Suppressor macrophage treated with lipopolysaccharide for 1 hour (primary cell): ENCODE measurements at places on chromosomes 2 and 18.

GRCh38 chr2:1588051-1588977 lies 156.0 kb downstream of the PXDN start:
- no peak for DNase-seq

GRCh38 chr2:65594150-65594549 lies 161.8 kb upstream of the SPRED2 start:
- DNase-seq, result no peak

DNA sequence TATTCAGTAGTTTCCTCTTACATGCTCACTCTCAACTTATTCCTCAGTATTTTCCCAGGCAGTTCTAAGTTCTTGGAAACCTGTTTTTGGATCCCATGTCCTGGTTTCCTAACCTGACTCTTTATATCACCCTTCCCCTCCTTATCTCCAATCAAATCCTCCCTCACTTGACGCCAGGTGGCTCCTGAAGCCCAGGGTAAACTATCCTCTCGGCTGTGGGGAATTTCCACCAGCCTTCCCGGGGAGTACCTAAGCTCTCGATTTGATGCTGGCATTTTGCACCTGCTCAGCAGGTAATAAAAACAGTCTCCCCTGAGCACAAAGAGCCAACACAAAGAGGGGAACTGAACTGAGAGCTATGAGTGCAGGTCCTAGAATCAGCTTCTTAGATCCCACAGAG lies 538.0 kb downstream of the SLC4A3 start:
- no peak for DNase-seq

DNA sequence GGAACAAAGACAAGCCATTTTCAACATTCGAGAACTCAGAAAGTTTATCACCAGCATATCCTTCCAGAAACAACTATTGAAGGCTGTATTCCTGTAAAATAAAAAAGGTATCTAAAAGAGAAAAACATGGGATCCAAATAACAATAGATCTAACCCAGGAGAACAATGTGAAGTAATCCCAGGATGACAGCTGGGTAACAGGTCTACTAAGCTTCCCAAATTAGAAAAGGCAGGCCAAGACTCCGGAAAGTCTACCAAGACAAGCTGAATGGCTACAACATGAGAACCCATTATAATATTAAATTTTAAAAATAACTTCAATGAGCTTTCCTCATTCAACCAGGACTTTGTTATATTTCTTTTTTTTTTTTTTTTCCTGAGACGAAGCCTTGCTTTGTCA lies 6.5 kb downstream of the PIAS2 start:
- DNase-seq, result no peak

DNA sequence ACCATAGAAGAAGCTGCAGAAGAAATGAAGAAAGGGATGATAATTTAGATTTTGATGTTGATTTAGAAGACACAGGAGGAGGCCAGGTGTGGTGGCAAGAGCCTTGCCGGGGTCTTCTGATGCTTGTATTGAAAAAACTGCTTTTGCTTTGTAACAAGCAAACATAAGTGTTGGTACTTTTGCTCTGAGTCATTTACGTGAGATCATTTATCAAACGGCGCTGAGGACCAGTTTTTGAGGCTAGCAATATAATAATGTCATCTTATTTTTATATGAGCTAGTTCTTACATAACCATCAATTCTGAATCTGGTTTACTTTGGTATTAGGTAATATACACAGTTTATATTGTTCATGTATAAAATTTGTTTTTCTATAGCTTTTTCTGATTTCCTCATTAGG lies 30.6 kb downstream of the SPTBN1 start:
- DNase-seq, result no peak

DNA sequence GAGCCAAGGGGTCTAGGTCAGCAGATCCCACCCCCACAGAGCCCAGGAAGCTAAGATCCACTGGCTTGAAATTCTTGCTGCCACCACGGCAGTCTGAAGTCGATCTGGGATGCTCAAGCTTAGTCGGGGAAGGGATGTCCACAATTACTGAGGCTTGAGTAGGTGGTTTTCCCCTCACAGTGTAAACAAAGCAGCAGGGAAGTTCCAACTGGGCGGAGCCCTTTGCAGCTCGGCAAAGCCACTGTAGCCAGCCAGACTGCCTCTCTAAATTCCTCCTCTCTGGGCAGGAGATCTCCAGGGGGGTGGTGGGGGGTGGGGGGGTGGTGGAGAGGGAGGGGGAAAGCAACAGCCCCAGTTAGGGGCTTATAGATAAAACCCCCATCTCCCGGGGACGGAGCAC lies 419.5 kb downstream of the NUP35 start:
- DNase-seq, result no peak

- DNase-seq, result no peak
Observed at GRCh38 chr2:241506793-241507429, 1.5 kb downstream of the STK25 start.

- no peak for DNase-seq
Observed at GRCh38 chr2:128792476-128793054, 473.9 kb upstream of the HS6ST1 start.

- peak; percentile 63 for DNase-seq
Observed at GRCh38 chr2:64700133-64700809, 46.6 kb upstream of the SERTAD2 start.

DNA sequence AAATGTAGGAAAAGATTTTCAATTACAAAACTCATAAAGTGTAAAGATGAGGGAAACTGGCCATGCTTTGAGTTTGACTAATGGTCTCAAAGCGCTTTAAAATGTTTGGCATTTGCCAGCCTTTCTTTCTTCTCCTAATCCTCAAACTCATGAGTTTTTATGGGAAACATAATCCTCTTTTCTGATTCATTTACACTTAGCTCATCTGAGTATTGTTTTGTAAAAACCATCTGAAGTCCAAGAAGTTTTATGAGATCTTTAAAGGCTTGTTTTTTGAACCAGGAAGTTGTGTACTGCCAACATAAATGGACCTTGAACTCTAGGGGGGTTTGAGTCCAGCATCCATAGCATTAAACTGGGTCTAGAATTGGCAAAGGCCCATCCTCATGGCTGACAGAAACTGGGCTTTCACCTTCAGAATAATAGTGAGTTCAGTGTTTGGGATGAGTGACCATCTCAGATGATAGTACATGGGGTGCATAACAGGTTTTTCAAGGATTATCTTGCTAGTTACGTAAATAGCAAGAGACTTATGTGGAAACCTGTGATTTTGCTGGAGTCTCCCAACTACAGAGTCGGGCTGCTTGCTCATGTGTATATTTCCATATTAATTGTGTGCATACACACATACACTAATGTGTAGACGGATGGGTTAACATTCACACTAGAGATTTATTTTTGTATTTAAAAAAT lies 3.8 kb upstream of the LTBP1 start:
- no peak for DNase-seq

GRCh38 chr18:55420665-55421307 lies 167.2 kb downstream of the TCF4 start:
- DNase-seq, result no peak

DNA sequence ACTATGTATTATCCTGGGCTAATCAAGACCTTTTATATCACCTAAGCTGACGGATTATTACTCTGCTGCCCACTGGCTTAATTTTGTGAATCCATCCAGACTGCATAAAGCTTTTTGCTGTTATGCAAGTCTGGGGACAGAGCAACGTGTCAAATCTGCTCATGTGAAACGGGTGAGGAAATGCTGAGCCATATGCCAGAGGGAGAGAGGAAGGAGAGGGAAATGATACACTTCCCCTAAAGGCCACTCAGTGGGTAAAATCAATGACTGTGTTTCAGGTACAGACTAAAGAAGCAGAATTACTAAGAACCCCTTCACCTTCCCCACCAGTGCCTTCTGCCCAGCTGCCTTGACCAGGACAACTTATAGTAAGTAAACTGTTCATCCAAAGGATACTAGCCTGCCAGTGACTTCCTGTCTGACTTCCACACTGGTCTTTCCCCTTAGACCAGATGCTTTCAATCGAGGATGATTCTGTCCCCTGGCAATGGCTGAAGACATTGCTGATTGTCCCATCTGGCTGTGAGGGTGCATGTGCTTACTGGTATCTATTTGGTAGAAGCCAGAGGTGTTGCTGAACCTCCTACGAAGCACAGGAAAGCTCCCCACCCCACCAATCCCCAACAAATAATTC lies 43.0 kb downstream of the STAT1 start:
- peak; percentile 72 for DNase-seq

DNA sequence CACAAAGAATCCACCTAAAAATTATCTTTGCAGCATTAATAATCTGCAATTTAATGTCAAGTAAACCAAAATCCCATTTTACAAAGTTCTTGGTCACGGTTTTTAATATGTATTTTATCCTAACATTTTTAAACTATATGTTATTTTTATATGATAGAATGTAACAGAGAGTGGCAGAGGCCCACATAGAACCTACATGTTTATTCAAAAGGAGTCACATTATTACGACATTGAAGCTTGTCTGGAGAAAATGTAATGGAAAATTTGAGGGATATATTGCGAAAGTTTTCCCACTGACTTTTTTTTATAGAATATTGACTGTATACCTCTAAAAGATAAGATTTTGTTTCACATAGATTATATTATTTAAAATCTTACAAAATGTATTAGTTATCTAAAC lies 89.7 kb upstream of the COL3A1 start:
- no peak for DNase-seq

DNA sequence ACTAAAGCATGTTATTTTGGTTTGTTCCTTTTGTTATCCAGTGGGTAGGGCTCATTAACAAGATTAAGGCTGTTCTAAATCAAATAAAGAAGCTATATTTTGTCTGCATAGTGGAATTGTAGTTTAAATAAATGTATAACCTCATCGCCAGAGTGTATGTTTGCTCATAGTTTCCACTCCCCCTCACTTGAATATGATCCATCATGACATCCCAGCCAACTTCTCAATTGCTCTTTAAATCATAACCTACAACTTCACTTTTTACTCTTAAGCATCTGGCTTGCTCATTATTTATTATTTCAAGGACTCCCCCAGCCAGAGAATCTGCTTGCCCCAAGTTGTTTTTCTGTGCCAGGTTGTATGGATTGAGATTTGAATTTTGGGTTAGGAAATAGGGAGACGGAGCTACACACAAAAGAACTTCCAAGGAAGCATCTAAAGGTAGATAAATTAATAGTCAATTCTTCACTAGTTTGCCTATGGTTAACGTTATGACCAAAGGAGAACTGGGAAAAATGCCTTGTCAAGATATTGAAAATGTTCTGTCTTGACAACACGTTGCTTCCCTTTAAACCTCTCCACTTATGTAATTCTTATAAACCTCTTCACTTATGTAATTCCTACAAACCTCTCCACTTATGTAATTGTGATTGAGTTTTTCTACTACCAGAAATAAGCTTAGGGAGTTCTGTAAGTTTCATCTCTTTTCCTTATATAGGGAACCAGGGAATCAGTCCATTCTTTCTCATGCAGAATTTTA lies 55.4 kb upstream of the UPP2 start:
- no peak for DNase-seq

DNA sequence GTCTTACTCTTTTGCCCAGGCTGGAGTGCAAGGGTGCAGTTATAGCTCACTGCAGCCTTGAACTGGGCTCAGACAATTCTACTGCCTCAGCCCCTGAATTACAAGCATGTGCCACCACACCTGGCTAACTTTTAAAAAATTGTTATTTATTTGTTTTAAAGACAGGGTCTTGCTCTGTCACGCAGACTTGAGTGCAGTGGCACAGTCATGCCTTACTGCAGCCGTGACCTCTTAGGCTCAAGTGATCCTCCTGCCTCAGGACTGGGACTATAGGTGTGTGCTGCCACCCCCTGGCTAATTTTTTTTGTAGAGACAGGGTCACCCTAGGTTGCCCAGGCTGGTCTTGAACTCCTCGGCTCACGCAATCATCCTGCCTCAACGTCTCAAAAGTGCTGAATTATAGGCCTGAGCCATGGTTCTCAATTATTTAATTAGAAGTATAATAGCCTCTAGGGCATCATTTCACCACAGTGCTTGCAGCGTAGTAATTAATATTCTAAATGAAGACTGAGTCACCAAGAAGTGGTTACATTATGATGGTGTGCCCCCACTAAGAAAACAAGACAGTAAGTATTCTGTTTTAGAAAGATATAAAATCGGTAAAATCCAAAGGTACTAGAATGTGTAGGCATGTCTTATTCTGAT lies 69.6 kb downstream of the EML4 start:
- peak; percentile 20 for DNase-seq

DNA sequence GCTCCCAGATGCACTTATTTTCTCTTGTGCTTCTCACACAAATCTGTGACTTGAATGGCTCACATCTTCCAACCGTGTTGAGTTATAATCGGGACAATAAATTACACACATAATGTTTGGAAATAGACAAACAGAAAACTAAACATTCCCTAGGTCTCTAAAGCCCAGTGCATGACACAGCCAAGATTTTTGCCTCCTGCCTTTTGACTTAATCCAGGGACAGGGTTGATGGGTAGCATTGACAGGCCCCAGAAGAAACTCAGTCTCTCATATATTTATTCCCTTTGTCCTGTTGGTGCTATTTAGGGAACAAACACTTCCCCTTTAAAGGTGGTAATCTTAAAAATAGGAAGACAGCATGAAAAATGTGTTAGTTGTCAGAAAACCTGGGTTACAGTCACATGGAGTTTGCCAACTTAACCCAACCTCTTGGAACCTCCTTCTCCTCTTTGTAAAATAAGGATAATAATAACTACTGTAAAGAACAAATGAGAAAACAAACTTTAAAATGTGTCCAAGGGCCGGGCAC lies 24.0 kb upstream of the ARPC2 start:
- peak; percentile 27 for DNase-seq

DNA sequence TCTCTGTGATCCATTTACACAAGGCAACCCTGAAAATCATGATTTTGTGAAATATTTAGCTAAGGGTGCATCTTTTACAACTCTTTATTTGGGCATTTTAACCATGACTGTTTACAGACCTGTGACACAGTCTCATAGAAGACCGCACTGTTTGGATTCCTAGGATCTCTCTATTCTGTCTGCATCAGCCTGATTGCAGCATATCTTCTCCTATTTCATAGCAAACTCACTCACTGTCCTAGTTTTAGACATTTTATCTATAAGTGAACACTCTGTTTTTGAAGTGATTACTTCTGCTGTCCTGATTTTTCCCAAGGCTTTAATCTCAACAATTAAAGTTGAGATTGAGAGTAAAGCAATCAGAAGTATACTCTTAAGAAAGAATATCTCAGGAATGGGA lies 56.2 kb downstream of the CAVIN2 start:
- DNase-seq, result no peak

GRCh38 chr2:156125018-156125417 lies 207.5 kb downstream of the NR4A2 start:
- DNase-seq, result no peak

GRCh38 chr2:176097820-176098365 lies 1.7 kb upstream of the HOXD12 start:
- no peak for DNase-seq

- DNase-seq, result peak; percentile 53
Observed at GRCh38 chr2:119231975-119232665, 8.5 kb downstream of the STEAP3 start.

DNA sequence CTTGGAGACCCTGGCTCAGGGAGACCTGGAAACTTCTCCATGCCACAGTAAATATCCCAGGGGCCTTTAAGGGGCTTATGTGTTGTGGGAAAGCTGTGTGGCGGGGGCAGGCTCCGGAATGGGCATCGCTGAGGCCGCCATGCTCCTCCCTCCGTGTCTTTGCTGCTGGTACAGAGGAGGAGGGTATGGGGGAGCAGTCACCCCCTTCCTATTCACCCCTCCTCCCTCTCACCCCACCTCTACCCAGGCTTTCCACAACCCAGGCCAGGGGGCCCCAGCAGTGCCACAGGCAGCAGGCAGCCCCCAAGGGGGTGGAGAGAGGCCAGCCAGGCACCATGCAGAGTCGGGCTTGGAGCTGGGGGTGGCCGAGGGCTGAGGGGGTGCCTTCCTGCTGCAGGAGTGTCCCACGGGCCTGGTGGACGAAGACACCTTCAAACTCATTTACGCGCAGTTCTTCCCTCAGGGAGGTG lies 28.0 kb upstream of the FAHD2A start:
- no peak for DNase-seq
